ENCODE measurements at places on chromosomes 2 and 18.

GRCh38 chr2:232816657-232817056 is 40.3 kb upstream of the KCNJ13 start:
- no peak for DNase-seq

DNA sequence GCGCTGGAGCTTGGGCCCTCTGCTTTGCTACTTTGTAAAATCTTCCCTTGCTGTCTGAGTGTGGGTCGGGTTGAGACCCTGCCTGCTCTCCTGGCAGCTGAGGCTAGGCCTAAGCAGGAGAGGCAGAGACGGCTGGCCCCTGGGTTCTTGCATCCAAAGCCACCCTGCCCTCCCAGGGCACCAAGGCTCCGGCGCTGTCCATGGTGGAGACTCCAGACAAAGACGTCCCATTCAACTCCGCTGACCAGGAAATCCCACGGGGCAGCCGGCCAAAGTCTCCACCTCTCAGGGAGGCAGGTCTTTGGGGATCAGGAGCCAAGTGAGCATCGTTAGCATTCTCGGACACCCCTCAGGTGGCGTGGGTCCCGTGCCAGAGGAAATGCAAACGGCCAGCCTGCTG is 2.6 kb upstream of the PRLH start:
- DNase-seq = no peak

DNA sequence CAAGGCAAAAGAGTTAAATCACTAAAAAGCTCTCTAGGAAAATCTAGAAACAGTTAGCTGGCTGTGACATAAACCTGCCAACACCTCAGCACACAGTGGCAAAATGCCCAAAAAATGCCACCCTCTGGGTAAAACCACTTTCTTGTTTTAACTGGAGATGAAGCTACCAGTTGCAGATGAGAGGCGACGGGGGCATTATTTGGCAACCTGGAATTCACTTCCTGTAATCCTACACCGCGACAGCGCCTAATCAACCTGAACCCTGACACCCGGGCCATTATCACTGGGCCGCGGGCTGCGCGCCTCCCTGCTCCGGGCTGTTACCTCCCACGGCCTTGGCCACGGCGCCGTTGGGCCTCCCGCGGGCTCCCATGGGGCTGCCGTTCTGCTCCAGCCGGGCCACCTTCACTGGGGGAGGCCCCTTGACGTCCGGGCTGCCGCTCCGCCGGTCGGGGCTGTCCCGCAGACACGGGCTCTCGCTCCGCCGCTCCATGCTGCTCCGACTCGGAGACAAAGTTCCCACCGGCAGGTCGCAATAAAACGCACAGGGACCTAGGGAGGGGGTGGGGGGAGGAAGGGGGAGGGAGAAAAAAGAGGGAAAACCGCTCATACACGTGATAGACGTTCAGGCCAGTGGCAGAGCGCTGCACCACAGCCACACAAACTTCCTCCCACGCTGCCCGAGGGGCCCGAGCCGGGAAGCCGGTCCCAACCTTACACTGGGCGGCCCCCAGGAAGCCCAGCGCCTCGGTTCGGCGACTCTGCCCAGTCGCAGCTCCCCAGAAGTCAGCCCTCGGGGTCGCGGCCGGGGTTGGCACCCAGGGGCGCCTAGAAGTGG is 2.0 kb downstream of the SATB2 start:
- DNase-seq = no peak

DNA sequence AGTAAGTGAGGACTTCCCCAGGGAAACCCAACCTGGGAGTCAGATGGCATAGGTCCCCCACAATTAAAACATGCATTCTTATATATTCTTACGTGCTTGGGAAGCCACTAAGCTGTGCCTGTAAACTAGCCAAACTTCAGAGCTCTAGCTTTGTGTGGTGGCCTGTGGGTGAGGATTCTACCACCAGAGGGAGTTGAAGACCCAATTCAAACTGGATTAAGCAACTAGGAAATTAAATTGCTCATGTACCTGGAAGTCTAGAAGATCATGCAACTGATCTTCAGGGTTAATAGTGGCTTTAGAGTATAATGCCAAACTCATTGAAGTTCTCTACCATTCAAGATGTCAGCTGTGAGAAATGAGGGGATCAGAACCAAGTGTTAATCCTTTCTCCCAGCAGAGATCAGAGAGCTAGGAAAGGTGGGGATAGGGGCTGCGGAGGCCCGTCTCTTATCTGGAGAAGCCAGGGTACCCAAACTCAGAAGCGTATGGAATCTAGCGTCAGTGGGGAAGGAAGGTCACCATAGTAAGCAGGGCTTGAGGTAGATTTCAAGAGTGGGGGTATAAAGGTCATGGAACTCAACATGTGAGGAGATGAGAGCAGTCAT is 53.2 kb upstream of the CCDC85A start:
- DNase-seq = no peak

DNA sequence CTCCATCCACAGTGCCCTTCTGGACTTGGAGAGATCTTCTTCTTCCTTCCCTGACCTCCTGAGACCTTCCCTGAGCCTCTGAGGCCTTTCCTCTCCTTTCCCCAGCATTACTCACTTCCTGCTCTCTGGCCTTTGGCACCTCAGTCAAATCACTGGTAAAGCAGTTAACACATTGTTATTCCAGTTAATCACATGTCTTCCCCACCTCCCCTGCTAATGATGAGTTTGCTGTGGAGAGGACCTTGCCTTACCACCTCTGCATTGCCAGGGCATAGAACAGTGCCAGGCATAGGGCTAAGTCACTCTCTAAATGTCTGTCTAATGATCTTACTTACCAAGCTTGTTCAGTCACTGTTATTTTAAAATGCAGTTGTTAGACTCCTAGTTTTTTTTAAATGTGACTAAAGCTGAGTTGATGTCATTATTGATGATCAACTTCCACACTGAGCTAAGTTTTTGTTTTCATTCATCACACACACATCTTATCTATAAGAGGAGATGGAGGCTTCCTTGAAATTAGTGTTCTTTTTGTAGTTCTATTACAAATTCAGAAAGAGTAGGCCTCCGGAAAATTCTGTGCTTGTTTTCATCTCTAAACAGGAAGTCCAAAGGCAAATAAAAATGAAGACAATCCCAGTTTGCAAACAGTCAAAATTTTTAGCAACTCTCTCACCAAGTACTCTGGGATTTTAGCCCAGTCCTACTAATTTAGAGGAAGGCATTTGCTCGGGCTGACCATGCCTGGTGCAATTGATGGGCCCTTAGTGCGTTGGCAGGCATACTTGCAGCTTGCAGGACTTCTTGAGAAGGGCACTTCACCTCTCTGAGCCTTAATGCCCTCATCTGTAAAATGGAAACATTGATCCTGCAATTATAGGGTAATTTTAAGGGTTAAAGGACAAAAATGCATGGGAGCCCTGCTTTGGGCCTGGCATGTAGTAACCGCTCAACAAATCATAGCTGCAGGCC is 113.7 kb upstream of the SPRED2 start:
- no peak for DNase-seq

GRCh38 chr18:51135795-51136194 is 61.7 kb downstream of the MEX3C start:
- no peak for DNase-seq

- DNase-seq = no peak
Observed at GRCh38 chr2:203238292-203238703, 520 bp upstream of the CYP20A1 start.

- no peak for DNase-seq
Observed at GRCh38 chr18:48325115-48325665, 84.0 kb downstream of the ZBTB7C start.

- no peak for DNase-seq
Observed at GRCh38 chr2:219332542-219332941, at the start of gene RESP18. Gene RESP18 (minus strand): TSS chr2:219332744.

DNA sequence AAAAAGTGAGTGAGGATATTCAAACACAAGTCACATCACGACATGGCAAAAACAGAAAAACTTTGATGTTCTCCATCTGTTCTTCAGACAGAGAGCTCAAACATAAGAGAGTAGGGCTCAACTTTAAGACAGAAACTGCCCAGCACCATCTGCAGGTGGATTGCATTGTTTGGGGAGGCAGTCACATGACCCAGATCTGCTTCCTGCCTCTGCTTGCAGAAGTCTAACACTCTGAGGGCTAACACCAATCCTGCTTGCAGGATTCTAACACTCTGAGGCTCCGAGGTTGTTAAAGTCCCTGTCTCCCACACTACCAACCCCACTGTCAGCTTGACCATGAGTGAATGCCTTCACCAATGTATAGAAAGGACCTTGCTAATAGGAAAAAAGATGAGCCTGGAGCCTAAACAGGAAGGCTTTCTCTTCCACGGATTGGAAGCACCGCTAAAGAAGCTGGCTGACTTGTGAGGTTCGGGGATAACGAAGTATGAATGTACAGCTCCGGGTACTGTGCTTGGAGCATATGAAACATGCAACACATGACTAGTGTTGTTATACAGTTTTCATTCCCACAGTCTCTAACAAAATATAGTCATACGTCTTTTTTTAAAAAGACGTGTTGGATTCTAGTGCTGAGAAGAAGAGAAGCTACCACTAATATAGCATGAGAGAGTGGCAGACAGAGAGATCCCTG is 176.6 kb upstream of the CREB1 start:
- no peak for DNase-seq

DNA sequence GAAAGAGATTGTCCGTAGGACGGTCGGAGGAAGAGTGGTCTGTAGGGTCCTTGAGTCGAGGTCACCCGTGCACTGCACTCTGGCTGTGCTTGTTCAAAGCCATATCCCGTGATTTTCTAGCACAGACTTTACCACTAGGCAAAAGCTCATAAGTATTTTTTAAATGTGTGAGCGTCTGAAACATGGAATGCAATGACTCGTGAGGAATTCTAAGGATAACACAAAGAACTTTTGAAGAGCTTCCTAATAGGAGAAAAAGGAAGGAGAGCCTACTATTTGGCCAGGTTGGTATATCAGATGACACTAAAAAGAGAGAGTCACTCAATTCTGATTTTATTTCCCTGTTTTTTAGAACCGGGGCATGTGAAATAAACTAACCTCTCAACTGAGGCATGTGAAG is 68.3 kb downstream of the CD28 start:
- DNase-seq = no peak
